NCI-H1417 treated with DMSO at 0.1 percent for 48 hours (cell line): ENCODE measurements at places on chromosomes 6 and 20.

GRCh38 chr6:87684895-87685654 lies 17.0 kb downstream of the AKIRIN2 start:
- no peak for DNase-seq

GRCh38 chr6:30879684-30880427 lies 4.5 kb upstream of the DDR1 start:
- no peak for DNase-seq

DNA sequence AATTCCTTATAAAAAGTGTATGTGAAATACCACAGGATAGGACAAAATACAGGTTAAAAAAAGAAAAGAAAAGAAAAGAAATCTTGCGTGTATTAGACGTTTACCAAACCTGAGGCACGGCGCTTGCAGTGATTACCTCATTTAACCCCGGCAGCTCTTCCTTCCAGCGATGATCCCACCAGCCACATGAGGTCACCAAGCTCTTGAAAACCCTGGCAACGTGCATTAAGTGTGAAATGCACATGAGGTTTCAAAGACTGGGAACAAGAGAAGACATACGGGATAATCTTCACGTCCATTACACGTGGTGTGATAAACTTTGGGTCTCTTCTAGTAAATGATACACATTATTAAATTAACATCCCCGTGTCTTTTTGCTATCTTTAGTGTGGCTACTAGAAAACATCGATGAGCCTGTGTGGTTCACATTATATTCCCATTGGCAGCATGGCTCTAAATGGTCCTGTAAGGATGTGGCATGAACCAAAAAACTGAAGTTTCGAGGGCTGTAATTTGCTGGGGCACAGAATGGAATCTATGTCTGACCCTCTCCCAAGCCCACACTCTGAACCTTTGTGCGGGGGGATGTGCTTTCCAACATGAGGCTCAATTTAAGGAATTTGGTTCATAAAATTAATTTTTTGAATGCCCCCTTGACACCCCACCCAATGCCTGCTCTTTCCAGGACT lies 59.2 kb upstream of the THBS2 start:
- DNase-seq, result no peak

DNA sequence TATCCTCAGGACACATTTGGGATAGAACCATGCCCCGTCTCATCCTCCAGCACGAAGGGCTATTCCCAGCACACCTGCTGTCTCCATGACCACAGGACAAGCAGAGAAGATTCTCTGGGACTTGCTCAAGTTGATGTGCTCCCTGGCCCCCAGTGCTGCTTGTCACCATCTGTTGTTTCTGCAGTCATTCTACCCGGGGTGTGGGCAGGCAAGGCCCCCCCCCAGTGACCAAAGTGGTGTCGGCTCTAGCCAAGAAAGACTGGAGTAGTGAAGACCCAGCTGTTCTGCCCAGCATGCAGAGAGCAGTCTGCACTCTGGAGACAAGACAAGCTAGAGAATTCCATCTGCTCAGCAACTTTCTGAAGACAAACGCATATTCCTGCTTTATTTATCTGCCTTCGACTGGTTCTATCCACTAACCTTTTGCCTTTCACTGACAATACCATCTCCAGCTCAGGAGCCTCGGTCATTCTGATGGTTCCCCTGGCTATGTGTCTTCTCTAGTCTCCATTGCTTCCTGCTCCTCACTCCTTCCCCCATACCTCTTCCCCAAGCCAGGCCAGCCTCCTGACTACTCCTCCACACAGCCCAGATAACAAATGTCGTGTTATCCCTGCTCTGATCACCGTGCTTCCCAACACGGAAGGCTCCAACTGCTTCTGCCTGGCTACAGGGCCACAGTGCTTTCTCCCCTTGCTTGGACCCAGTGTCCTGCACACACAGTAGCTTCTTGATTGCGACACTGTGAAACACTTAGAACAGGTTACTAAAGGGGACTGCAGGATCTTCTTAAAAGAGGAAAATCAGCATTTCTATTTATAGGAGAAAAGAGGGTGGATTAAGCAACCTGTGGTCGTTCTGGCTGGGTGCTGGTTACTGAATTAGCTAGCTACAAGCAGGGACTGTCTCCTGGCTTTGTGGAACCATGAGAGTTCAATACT lies 86.7 kb upstream of the EMILIN3 start:
- DNase-seq, result no peak

GRCh38 chr20:6595704-6596103 lies 171.8 kb upstream of the BMP2 start:
- no peak for DNase-seq

DNA sequence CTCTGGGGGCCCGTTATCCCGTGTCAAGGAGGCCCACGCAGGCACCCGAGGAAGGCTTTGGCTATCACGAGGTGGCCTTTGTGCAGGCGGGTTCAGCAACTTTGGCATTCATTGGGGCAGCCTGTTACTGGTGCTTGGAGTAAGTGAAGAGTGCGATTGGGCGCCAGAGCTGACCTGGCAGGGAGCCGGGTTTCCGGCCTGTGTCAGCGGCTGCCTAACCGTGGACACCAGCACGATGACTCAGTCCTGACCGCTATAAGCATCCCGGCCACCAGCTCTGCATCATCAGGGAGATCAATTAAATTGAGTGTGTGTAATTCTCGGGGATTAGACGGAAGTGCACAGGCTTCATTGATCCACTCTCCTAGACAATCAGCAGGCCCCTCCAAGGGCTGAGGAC lies 45.9 kb downstream of the CDH4 start:
- DNase-seq, result no peak

DNA sequence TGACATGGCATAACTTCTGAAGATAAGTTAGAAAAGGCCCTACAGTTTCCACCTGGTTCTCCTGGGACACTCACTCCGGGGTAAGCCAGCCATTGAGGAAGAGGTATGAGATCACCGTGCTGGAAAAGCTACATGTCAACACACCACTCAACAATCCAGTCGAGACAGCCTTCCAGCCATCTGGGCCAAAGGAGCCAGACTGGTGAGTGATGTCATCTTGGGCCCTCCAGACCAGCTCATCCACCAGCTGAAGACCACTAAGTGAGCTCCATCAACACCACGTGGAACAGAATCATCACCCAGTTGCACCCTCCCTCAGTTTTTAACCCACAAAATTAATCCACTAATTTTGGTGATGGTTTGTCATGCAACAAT lies 32.3 kb upstream of the RSPO4 start:
- DNase-seq, result no peak

- DNase-seq, result no peak
Measured at GRCh38 chr6:142455957-142456589, 154.3 kb downstream of the ADGRG6 start.

GRCh38 chr20:14582855-14583254 lies 245.4 kb upstream of the FLRT3 start:
- no peak for DNase-seq

DNA sequence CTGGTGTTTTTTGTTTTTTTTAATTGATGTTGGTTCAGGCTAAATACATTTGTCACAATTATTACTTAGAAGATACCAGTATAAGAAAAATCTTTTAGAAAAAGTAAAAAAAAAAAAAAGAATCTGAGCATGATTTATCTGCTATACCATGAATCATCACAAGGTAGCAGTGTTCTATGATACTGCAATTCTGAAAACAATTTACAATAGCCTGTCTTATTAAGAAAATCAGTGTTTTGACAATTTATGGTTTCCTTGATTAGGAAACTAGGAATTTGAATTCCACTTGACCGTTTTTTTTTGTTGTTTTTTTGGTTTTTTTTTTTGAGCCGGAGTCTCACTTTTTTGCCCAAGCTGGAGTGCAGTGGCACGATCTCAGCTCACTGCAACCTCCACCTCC lies 9.3 kb upstream of the MAK start:
- no peak for DNase-seq
